Naive thymus-derived CD8-positive, alpha-beta T cell (primary cell): ENCODE measurements at places on chromosomes 2 and 18.

GRCh38 chr18:71336576-71337210 is 1047.8 kb downstream of the SOCS6 start:
- no peak for DNase-seq

DNA sequence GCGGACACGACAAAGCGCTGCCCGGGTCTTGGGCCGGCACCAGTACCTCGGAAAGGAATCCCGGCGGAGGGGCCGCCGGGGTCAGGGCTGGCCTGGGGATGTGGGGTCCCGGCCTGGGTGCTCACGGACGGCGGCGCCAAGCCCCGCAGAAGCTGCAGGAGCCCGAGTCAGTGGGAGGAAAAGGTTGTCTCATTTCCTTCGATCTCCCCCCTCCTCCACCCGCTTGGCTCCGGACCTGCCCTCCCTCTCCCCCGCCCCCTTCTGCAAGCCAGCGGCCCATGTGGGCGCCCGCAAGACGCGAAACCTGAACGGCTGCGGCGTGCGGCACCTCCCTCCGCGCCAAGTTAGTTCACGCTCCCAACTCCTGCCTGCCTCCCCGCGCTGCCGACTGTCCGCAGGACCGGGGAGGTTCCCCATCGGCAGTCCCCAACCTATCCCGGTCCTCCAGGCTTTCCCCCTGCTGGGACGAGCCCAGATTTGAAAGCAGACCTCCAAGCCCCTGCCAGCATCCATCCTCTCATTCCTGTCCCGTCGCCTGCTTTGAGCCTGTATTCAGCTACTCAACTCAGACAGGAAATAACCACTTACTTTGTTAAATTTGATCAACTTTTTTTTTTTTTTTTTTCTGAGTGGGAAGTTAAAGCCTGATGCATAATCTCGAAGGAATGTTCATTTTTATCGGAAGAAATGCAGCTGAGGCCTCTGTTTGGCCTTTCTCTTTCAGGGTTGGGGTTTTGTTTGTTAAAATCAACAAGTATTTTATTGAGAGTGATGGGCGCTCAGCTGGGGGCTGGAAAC is at the start of gene EVA1A:
Gene EVA1A, minus strand, starts transcription at position 172 of the 798 bp plus-strand sequence. CDS start 42,799 bp downstream, outside the sequence.
- DNase-seq = no peak

GRCh38 chr2:25885933-25886332 is 7.6 kb upstream of the ASXL2 start:
- DNase-seq = no peak

DNA sequence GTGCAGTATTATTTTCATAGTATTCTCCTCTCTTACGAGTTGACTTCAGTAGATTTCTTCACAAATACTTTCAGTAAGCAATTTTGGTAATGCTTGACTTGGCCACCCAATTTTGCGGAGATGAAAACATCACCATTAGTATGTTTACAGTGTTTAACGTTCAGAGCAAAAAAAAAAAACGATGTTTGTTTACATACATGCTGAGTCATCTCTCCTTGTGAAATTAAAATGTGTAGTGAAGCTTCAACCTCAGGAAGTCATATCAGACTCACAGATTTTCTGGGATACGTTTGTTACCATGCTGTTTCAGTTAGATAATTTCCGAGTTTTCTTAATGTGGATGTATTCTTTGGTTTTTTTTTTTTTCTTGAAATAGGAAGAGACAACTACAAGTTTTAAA is 100.1 kb downstream of the CTNNA2 start:
- no peak for DNase-seq

- no peak for DNase-seq
Observed at GRCh38 chr2:102046135-102046986, 54.6 kb downstream of the IL1R2 start.

GRCh38 chr2:30039101-30039500 is 107.7 kb upstream of the YPEL5 start:
- DNase-seq = no peak

GRCh38 chr2:40511661-40512213 is 59.8 kb upstream of the SLC8A1 start:
- no peak for DNase-seq

GRCh38 chr2:17584689-17585088 is 44.2 kb downstream of the VSNL1 start:
- no peak for DNase-seq

GRCh38 chr18:75297731-75298130 is 87.1 kb downstream of the TSHZ1 start:
- no peak for DNase-seq

DNA sequence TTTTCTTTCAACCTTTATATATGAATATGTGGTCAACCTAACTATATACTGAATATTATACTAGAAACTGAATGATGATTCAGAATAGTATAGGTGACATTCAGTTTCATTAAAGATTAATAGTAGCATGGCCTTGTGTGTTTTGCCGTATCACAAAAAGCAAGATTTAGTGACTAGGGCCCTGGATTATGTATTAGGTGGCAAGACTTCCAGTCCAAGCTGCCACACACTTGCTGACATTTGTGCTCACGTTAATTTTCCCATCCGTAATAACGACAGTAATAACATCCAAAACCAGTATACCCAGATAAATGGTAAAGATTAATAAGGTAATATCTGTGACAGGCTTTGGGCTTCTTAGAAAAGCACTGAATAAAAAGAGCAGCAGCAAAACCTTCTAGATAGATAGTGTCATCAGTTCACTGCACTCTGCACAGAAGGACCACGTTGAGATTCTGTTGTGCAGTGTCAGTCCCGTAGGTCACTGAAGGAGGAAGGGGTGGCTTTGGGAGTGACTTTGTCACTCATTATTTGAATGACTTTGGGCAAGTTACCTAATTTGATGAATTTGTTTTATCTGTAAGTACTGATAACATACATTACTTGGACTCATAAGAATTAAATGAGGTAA is 451.7 kb downstream of the PTPRM start:
- DNase-seq = no peak

DNA sequence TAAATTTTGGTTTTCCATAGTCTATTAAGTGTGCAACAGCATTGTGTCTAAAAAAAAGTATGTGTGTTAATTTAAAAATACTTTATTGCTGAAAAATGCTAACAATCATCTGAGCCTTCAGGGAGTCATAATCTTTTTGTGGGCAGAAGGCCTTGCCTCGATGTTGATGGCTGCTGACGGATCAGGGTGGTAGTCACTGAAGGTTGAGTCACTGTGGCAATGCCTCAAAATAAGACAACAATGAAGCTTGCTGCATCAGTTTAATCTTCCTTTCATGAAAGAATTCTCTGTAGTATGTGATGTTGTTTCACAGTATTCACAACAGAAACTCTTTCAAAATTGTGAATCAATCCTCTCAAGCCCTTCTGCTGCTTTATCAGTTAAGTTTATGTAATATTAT is 31.3 kb downstream of the HDHD2 start:
- no peak for DNase-seq

DNA sequence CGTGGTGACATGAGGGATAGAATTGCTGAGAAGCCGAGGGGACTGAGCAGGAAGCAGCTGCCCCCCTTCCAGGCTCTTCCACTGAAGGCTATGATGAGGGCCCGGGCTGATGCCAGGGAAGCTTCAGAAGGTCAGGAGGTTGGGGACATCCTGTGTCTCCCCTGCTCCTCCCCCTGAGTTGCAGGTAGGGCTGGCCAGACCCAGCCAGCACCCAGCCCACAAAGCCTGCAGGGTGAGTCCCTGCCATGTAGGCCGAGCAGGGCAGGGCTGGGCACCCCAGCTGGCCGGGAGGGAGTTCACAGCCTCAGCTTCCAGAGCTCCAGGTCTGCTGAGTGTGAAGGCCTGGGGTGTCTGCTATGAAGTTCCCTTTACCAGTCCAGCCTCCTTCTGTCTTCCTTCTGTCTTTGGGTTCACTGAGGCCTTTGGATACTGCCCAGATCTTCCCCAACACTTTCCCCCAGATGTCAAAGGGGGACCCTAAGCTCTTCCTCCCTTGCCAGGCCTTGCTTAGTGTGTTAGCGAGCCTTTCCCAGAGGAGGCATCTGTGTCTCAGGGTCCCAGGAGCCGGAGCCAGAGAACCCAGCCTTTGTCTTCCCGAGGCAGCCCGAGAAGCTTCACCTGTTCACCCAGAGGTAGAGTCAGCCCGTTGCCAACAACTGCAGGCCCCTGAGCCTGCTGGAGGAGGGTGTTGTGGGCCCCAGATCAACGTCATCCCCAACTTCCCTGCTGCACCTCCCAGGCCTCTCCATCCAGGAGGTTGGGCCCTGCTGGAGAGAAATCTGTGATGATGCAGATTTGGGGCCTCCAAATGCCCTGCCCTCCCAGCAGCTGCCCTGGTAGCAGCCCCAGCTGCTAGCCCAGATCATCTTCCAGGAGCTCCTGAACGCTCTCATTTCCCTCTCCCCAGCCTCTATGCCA is 3.6 kb upstream of the NCL start:
- no peak for DNase-seq

- no peak for DNase-seq
Observed at GRCh38 chr2:42838133-42838532, 45.8 kb upstream of the HAAO start.

DNA sequence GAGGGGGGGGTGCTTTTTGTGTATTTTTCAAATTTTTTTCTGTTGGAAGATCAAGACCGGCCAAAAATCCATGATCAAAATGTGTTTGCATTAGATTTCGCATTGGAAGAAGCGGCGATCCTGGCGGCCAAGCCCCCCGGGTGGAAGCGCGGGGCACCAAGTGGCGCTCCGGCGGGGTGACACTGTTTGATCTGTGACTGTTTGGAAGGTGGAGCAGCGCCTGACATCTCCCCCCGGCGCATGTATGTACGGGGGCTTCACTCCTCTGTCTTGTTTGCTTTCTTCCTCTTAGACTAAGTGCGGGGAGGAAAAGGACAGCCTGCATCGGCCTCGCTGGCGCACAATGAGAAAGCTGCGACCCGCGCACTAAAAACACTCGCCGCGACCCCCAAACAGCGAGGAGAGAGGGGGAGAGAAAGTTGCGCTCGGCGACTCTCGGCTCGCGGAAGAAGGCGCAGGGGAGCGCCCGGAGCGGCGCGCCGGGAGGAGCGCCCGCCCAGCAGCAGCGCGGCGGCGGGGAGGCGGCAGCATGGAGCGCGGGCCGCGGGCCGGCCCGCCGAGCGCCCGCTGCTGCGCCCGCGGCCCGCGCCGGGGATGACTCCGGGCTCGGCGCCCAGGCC is 515 bp downstream of the TSHZ1 start:
- DNase-seq = no peak

GRCh38 chr18:22694954-22695353 is 238.2 kb upstream of the RBBP8 start:
- no peak for DNase-seq

GRCh38 chr18:10354890-10355289 is 99.5 kb upstream of the APCDD1 start:
- no peak for DNase-seq

DNA sequence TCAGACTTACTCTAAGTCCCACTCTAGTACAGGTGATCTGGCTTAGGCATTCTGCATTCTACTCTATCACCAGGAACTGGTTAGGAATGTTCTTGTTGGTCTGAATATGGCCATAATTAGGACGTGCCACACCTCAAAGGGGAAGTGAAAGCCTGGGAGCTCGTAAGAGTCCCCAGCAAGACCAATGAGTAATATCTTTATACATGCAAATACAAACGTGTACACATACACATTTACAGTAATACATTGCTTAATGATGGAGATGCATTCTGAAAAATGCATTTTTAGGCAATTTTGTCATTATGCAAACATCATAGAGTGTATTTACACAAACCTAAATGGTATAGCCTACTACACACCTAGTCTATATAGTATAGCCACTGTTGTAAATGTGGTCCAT is 19.5 kb upstream of the ERCC3 start:
- DNase-seq = no peak

DNA sequence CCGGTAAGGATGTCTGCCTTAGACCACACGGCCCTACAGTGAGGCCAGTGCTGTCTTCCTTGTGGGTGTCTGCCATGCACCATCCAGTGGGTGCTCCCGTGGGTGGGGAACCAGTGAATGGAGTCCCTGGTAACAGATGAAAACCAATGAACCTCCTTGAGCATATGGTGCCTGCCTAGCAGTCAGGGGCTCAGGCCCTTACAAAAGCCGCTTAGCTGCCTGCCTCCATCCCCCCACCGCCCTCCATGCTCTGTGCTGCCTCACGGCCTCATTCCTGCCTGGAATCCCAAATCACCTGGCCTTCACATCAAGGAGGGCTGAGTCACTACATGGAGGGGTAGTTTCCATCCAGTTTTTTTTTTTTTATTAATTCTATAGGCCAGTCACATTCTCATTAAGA is 30.8 kb upstream of the TRIB2 start:
- no peak for DNase-seq

DNA sequence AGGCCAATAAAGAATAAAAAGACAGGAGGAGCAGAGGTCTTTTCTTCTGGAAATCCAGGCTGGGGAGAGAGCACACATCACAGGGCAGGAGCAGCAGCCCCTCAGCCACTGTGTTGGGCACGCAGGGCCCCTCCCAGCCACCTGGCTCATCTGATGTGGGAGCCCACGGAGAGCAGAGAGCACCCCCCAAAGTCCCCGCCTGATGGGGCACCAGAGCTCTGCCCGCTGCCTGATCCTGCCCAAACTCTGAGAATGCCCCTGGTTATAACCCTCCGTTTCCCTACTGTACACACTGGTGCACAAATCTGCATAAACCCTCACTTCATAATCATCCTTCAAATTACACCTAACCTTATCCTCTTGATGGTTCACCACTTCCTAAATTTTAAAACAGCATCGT is 111.3 kb downstream of the HDAC4 start:
- DNase-seq = no peak

DNA sequence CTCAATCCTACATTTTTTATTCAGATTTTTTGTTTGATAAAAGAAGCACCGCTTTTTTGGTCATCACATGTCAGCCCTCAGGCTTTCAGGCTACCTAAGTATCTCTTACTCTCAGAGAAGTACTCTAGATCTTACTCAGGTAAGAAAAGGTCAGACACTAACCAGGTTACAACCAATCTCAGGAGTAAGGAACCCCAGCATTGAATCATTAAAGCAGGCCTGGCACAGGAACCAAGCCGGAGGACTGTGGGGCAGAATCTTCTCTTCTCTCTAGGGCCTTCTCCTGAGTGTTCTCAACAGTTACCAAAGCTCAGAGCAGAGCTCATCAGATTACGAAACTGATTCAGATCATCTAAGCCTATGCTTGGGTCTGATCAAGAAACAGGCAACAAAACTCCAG is 28.2 kb downstream of the RBMS1 start:
- DNase-seq = no peak

DNA sequence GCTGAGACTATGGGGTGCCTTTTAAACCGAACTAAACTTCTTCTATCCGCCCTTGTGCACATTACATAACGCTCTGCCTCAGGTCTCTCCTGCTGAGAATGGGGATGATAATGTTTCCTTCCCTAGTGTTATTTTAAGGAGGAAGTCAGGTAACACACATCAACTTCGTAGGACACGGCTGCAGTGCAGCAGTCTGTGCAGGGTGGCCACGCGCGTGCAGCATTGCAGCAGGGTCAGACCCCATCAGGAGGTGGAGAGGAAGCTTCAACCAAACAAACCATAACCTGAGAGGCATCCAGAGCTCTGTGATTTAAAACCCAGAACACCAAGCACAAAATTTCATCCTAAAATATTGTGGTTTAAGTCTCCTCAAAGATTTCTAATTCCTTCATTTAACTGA is 50.6 kb downstream of the MYT1L start:
- no peak for DNase-seq

DNA sequence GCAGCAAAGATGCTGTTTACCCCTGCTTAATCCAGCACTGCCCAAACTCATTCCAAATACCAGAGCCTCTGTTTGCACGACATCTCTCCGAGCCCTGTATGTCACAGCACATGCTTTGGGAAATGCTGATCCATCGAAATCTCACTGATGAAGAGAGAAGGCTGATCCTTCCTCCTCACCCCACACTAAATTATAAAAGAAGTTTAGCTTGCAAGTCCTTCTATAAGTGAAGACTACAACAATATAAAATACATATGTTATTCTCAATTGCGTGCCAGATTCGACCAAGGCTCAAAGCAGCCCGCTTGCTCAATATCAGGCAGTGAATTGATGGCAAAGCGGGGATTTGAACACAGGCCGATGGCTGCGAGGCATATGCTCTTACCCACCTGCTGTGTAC is 30.7 kb upstream of the SLC35F6 start:
- no peak for DNase-seq
